ENCODE measurements at places on chromosomes 1 and 21.

GRCh38 chr1:55593298-55593697 is 378.1 kb upstream of the USP24 start:
- no peak for DNase-seq

GRCh38 chr1:22870201-22870871 is 102.3 kb downstream of the LACTBL1 start:
- DNase-seq, result no peak

GRCh38 chr1:211641044-211641800 is 34.2 kb downstream of the NEK2 start:
- DNase-seq, result no peak

GRCh38 chr1:200518524-200518923 is 102.0 kb downstream of the KIF14 start:
- no peak for DNase-seq

DNA sequence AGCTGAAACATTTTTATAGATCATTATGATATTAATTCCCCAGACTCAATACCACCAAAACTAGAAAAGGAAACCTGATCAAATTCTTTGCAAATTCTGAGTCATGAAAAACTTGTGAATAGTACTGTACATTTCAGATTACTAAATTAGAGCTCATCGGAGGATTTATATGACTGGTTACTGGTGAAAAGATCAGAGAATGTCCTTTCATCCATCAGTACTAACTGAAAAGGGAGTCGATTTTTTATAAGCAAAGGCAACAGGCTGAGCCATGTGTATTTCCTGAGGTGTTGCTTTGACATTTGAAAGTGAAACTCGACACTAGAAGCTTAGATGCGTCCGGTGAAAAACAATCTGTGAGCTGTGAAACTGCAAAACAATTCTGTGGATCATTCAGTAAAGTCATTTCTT is 155.7 kb downstream of the TNFSF18 start:
- DNase-seq, result no peak
